RKO (cell line): ENCODE measurements at places on chromosomes 5 and 9.

- DNase-seq: peak; percentile 41
Measured at GRCh38 chr5:139395844-139396640, 1.1 kb upstream of the PROB1 start.

GRCh38 chr5:68189171-68189570 is 26.4 kb upstream of the PIK3R1 start:
- DNase-seq: no peak

DNA sequence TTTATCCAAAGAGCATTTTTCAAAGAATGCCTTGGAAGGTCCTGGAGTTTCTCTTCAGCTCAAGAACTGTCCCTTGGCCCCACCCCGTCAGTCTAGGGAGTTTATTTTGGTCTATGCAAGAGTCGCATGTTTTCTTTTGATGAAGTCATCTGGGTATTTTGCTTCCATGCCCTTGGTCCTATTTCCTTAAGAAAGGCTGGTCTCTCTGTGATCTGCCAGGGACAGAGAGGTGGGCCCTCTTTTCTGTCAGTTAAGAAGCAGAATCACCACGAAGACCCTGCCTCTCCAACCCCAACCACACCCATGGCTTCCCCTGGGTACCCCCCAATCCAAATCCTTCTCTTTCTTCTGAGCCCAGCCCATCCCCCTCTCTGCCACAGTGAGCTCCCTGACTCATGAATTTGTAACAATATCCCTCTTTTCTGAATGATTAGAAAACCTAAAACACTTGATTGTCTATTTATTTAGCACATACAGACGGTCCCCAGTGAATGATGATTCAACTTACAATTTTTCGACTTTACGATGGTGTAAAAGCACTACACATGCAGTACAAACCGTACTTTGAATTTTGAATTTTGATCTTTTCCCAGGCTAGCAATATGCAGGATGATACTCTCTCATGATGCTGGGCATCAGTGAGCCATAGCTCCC is 163.5 kb upstream of the ADRA1B start:
- no peak for DNase-seq

GRCh38 chr5:139710319-139711066 is 62.3 kb downstream of the CXXC5 start:
- DNase-seq: peak; percentile 42

DNA sequence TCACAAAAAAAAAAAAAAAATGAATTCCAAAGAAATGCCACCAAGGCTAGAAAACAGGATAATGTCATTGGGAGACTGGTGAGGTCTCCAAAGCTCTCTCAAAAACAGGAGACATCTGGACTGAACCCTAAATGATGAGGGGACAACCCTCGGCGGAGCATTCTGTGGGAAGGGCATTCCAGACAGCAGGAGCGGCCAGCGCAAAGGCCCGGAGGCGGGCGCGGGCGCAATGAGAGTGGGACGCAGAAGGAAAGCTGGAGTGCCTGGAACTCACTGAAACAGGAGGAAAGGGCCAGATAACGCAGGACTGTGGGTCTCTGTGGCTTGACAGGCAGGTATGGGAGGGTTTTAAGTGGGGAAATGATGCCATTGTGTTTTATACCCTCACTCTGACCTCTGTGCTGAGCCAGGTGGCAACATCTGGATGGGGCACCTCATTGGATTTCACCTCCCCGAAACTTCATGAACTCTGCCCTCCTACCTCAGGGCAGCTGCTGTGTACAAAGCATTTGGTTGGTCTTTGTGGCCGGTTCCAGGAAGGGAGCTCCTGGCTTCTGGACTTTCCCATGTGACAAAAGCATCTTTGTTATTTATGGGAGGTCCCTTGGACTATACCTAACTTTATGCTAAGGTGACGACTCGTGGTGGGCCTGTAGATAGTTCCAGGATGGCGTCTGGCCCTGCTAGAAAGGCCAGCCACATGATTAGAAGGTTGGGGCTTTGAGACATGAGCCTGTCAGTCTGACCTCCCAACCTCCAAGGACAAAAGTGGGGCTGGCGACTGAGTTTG is 11.5 kb upstream of the MAPK9 start:
- no peak for DNase-seq
